ENCODE measurements at places on chromosomes 4 and X.

DNA sequence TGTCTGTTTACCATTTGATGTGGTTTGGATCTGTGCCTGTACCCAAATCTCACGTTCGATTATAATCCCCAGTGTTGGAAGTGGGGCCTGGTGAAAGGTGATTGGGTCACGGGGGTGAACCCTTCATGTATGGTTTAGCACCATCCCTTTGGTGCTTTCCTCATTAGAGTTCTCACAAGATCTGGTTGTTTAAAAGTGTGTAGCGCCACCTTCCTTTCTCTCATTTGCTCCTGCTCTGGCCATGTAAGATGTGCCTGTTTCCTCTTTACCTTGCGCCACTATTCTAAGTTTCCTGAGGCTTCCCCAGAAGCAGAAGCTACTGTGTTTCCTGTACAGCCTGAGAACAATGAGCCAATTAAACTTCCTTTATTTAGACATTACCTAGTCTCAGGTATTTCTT lies 610.7 kb upstream of the ADGRL3 start:
- DNase-seq = no peak

- DNase-seq = no peak
Measured at GRCh38 chr4:59608466-59608865, 1591.7 kb upstream of the ADGRL3 start.

DNA sequence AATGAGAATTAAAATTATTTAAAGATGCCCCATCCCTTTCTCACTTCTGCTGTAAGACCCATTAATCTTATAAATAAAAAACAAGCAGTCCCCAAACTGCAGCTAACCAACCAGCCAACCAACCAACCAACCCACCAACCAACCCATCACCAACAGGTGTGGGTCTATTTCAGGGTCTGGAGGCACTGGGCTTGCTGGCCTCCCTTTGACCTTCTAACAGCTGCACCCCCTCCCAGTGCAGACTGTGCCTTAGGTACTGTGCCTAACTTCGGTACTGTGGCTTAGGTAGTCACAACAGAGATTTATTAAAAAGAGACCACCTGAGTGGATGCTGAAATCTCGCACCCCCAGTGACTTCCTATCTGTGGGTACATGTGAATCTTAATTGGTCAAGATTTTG lies 128.1 kb downstream of the SORBS2 start:
- DNase-seq = no peak

- DNase-seq = no peak
Measured at GRCh38 chr4:57672846-57673433, 562.8 kb upstream of the IGFBP7 start.

DNA sequence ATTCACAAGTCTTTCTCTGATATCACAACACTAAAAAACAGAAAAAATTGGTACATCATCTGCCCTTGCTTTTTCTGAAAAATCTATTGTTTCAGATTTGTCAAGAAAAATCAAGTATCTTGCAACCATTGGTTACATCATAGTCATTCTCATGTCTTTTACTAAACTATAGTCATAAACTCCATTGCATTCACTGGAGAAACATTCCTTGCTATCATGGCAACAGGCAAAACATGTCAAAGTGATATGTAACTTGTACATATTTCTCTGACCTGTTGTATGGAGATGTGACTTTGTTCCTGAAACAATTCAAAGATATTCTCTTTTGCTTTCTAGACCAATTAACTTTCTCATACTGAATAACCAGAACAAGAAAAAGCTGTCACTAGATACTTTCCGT lies 121.9 kb upstream of the ANK2 start:
- DNase-seq = no peak

DNA sequence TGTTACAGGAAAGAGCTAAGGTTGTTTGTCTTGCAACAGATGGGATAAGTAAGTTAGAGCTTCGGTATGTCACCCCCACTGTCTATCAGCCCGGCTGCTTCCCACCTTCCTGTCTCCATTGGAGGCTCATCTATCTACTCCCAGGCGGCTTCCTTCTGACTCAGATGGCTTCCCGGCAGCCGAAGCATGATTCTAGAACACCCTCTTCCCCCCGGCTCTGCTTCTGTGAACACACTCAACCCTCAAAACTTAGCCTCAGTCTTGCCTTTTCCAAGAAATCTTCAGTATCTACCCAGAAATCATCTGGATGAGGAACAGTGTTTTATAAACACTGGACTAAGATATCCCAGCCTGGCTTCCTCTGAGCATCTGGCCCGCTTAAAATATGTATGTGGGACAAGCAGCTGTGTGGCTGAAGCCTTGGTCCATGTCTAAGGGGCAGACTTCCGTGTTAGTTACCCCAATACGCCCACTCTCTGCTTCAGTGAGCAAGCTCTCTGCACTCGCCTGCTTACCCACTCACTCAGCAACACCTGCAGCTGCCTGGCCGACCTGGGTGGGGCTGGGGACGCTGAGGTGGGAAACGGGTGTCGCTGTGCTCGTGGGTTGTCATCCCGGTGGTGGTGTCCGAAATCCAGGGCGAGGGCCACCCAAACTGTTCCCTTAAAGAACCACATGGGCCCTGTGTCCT lies 12.0 kb upstream of the SLC2A9 start:
- DNase-seq = no peak

GRCh38 chr4:56976283-56976836 lies 1.0 kb downstream of the NOA1 start:
- DNase-seq = no peak

- no peak for DNase-seq
Measured at GRCh38 chr4:8688041-8688907, 95.7 kb downstream of the CPZ start.

- no peak for DNase-seq
Measured at GRCh38 chr4:85722807-85723206, 247.9 kb downstream of the ARHGAP24 start.

GRCh38 chrX:44989995-44990770 lies 117.2 kb downstream of the KDM6A start:
- DNase-seq = no peak

GRCh38 chr4:118417325-118417724 lies 64.5 kb upstream of the PRSS12 start:
- DNase-seq = no peak

- DNase-seq = no peak
Measured at GRCh38 chr4:139740121-139740520, 74.5 kb downstream of the MGST2 start.

DNA sequence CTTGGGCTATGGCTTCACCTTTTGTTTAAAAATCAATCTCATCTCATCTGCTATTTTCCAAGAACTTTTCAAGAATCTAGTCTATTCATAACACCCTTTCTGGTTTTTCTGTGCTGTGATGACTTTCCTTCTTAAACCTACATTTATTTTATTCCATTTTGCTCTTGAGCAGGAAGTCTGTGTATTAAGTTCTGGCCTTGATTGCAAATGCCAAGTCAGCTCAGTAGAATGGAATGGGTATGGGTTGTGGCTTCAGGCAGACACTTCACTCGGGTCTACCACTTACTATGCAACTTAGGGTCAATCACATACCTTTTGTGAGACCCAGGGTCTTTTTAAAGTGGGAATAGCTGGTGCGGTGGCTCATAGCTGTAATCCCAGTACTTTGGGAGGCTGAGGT lies 522.3 kb downstream of the TRIML1 start:
- DNase-seq = no peak

GRCh38 chr4:78345237-78345636 lies 206.3 kb upstream of the ANXA3 start:
- DNase-seq = no peak

GRCh38 chr4:120771907-120772306 lies 150.6 kb downstream of the PRDM5 start:
- no peak for DNase-seq

DNA sequence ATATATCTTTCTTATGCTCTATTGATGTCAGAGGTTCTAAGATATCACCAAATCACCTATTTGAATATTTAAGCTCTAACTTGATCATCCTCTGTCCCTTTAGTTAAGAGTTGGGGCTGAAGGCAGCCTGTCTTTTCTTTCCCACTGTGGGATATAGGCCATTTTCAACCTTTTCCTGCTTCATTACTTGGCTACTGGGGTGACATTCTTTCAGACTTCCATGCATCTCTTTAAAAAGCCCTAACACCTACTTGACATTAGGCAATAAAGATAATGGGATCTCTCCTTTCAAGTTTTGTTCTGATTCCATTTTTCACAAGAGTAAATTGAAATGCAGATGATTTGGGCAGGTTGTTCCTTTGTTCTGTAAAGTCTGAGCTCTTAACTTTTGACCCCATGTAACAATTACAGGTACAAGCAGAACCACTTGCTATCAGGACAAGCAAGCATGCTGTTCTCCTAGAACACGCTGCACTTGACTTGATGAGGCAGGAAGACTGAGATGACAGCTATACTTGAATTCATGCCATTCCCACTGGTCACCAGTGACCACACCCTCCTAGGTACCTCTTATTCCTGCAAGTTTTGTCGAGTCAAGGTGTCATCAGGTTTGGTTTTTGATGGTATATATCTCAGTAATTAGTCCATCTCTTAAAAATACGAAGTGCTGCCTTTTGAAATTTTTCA lies 18.2 kb downstream of the HOPX start:
- no peak for DNase-seq

- no peak for DNase-seq
Measured at GRCh38 chrX:154352466-154352865, 22.0 kb downstream of the FLNA start.

DNA sequence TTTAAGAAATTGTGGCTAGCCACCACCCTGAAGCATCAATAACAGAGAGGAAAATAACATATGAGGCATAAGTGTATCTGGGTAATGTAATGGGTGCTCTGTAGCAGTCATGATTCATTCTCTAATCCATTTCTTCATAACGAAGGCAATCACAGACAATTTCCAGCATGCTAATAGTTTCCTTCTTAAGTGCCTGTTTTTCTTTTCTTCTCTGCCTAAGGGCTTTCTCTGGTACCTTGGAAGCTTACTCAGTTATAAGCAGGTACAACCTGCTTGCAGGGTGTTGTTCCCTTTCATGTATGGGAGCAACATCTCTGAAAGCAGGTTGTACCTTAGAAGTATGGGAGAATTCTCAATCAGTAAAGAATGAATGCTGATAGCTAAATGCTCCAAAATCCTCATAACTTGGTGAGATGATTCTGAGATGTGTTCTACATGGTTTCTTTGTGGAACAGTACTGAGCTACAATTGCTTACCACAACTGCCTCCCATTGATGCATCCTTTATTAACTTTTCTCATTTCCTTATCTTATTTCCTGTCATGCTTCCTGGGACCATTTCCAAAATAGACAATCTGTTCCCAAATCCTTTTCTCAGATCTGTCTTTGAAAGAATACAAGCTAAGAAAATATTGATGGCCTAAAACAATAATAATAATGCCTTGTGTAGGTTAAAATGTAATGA lies 247.6 kb downstream of the PAPSS1 start:
- no peak for DNase-seq

DNA sequence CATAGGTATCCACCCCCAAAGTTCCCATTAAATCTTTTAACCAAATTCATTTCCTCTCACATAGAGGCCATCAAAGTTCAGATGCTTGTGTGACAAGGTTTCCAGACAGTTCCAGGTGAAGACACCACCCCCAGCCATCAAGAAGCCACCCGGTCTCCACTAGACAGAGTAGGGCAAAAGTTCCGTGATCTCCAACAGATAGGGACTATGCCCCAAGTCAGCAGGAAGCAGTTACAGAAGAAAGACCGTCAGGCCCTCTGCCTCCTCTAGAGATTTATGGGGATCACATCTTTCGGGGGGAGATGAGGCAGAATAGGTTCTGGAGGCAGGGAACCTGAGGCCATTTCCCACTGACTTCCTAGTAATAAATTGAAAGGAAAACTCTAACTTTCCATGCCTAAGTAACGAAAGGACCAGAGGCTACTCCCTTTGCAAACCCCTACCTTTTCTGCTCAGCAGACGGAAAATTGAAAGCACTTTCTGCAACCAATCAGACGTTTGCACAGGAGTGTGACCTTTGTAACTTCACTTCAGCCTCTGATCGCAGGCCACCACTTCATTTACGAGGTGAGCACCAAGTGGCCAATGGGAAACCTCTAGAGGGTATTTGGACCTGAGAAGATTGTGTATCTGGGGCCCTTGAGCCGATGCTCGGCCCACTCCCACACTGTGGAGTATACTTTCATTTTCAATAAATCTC lies 18.5 kb upstream of the ZNF280C start:
- no peak for DNase-seq

GRCh38 chrX:17822351-17822750 lies 38.7 kb downstream of the RAI2 start:
- no peak for DNase-seq

DNA sequence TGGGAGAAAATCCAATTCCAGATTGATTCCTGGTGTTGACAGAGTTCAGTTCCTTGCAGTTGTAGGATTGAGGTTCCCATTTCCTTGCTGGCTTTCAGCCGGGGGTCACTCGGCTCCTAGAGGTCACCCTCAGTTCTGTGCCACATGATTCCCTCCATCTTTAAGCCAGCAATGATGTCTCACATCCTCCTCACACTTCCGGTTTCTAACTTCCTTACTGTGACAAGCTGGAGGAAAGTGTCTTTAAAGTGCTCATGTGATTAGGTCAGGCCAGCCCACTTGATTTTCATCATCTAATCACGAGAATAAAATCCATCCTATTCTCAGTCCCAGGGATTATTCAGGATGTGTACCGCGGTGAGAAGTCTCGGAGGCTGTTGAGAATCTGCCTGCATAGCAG lies 19.4 kb upstream of the SMIM31 start:
- no peak for DNase-seq

DNA sequence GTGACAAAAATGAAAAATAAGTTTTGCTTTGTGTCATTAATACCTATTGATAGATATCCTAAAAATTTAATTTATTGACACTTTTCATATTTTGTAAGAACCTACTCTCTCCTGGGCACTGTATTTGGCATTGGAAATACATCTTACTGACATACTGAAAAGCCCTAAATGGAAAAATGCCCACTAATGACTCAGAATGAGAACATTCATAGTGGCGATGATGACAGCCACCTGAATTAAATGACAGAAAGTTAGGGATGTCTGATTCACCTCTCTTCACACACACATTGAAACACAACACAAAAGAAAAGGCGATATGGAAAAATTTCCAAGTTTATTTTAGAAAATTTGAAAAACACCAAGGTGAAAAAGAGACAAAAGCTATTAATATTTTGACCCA lies 992.3 kb downstream of the STPG2 start:
- no peak for DNase-seq

GRCh38 chr4:65391382-65391781 lies 278.9 kb downstream of the EPHA5 start:
- DNase-seq = no peak

DNA sequence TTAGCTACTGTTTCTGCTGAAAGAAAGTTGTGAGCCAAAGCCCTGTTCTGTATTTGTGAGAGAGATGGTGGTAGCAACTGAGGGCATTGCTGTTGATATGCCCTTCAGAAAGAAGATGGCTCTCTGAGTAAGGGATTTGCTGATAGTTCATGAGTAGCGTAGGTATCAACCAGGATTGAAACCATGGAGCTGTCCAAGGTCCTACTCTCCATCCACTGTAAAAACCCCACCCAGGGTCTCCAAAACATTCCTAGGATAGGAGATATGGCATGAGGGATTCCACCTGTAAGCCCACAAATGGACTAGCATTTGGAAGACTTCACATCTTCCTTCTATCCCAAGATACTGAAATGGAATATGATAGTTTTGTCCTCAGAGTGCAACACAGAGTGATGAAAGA lies 277.1 kb upstream of the PRKX start:
- DNase-seq = no peak

- DNase-seq = no peak
Measured at GRCh38 chr4:17809667-17810066, 890 bp downstream of the DCAF16 start.

GRCh38 chr4:112818594-112818965 lies 181.6 kb downstream of the LARP7 start:
- DNase-seq = no peak

Data from brain pericyte (primary cell).